ENCODE measurements at places on chromosomes 16 and 17.

GRCh38 chr16:2328428-2328827, 12.1 kb downstream of the ABCA3 start:
- no peak for DNase-seq

GRCh38 chr16:70696952-70697593, 11.2 kb upstream of the MTSS2 start:
- DNase-seq = no peak

- DNase-seq = no peak
Observed at GRCh38 chr17:64994781-64995538, 61.6 kb downstream of the GNA13 start.

- peak; percentile 66 for DNase-seq
Observed at GRCh38 chr17:49997773-49998703, 3.0 kb upstream of the DLX3 start.

DNA sequence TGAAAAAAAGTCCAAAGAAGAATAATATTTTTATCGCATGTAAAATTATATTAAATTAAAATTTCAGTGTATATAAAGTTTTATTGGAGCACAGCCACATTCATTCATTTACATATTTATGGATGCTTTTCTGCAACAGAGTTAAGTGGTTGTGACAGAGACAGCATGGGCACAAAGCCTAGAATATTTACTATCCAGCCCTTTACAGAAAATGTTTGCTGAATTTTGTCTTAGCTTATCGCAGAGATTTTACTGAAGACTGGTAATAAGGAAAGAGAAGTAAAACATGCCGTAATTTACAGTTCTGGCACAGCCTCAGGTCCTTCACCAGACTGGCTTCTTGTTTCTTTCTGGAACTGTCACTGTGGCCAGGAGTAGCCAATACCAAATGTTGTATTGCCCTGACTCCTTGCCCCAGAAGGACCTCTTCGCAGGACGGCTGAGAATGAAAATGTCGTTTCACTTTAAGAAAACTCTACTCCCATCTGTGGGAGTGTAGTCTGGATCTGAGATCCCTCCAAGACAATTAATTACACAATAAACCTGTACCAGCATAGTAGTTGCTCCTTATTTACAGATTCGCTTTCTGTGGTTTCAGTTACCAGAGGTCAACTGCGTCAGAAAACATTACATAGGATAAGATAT, 94.9 kb upstream of the GOT2 start:
- no peak for DNase-seq

DNA sequence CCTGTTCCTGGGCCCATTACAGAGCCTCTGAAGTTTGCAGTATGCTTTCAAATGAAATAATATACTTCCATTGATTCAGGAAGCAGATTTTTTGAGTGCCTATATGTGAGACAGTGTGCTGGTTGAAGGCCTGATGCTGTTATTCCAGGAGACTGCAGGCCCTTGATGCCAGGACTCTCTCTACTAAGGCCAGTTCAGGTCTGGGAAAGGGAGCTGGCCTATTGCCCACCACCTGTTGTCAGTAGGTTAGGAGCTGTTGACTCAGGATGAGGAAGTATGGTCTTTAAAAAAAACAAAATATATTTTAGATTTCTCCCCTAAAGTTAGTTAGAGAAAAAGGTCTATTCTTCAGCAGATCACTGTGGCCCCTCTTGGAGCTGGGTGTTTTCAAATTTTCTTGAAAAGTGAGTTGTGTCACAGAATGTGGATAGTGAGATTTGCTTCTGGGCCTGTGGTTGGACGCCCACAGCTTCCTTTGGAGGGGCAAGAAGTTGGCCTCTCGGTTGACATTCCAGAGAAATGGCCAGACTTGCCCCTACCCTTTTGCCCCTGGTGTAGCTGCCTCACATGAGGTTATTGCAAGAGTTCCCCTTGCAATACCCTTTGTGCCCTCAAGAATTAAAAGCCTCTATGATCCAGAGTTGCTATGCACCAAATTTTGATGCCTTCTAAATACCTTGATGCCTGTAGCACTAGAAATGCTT, 7.9 kb downstream of the ESRP2 start:
- DNase-seq = no peak

GRCh38 chr17:59420901-59421300, 89.4 kb downstream of the YPEL2 start:
- no peak for DNase-seq

- DNase-seq = no peak
Observed at GRCh38 chr16:67539271-67539670, 10.6 kb downstream of the RIPOR1 start.

DNA sequence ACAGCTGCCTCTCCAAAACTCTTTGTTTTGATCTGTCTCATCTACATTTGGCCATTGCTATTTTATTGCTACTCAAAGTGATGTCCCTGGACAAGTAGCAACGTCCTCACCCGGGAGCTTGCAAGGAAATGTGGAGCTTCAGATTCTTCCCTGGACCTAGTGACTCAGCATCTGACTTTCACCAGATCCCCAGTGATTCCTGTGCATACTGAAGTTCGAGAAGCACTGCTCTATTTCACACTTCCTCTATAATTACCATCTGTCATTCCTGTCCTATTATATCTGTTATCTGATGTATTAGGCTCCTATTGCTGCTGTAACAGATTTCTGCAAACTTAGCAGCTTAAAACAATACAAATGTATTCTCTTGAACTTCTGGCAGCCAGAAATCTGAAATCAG, 28.5 kb upstream of the VAT1L start:
- no peak for DNase-seq

DNA sequence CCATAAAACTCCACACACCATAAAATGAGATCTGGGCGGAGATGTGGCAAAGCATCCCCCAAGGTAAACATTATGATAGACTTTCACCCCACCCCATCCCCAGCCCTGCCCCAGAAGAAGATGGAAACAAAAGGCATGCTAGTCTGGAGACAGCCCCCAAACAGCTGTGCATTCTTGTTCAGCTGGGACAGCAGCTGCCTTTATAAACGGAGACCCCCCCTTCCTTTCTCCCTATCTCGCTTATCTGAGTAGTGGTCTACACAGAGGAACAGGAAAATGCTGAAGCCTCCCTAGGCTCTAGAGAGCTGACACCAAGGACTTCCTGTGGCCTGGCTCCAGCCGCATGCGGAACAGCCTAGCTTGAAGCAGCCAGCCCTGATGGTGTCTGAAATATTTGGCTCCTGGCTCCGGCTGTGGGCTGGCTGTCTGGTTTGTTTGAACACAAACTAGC, 190.3 kb upstream of the ANKFN1 start:
- DNase-seq = no peak

GRCh38 chr16:55468352-55468990, 10.5 kb upstream of the MMP2 start:
- no peak for DNase-seq

- DNase-seq = no peak
Observed at GRCh38 chr16:30850246-30850645, 43.6 kb downstream of the BCL7C start.

DNA sequence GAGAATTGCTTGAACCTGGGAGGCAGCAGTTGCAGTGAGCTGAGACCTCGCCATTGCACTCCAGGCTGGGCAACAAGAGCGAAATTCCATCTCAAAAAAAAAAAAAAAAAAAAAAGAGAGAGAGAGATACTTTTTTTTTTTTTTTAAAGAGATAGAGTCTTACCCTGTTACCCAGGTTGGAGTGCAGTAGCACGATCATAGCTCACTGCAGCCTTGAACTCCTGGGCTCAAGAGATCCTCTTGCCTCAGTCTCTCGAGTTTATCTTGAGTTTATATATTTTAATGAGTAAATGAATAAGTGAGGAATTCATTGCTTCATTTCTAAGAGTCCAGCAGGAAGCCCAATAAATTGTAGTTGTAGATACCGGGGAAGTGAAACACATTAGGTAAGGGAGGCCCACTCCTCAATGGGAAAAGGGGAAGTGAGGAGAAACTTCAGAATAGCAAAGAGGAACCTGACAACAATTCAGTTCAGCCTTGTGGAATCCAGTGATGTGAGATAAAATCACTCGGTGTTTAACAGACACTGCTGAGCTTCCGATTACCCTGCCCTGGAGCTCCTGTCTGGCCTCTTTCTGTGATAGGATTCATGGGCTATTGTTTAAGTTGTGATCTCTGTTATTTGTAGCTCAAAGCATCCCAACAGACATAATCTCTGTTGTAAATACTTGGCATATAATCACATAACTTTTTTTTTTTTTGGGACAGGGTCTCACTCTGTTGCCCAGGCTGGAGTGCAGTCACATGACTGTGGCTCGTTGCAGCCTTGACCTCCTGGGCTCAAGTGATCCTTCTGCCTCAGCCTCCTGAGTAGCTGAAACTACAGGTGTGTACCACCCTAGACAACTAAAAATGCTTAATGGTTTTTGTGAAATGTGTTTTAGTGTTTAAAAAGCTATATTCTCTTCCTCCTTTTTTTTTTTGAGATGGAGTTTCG, 15.8 kb upstream of the ITGAM start:
- DNase-seq = no peak

GRCh38 chr17:5236938-5237540, 2.4 kb upstream of the SCIMP start:
- DNase-seq = peak; percentile 85

GRCh38 chr16:11256661-11257130, 692 bp upstream of the SOCS1 start:
- DNase-seq = peak; percentile 39

DNA sequence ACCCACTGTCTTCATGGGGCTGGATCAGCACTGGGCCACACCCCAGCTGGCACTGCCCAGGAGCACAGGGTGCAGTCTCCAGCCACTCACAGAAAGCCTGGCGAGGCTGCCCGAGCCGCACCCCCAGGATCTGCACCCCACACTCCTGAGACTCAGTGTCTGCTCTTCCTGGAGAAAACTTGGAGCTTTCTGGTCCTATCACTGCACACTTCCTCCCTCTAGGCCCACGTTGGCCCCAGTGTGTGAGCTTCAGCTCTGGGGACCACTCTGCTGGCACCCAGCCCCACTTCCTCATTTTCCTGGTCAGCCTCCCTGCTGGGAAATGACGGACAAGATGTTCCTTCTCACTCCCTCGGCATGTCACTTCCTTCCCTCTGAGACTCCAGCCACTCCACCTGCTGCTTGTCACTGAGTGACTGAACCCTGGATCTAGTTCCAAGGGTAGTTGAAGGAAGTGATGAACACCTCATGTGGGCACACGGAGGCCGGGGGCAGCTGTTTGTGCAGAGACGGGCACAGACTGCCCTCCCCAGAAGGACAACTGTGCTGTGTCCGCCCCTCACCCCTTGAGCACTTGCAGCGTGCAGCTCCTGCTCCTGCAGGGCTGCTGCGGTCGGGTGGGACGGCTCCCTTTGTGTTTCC, 29.0 kb downstream of the ZC3H18 start:
- no peak for DNase-seq

DNA sequence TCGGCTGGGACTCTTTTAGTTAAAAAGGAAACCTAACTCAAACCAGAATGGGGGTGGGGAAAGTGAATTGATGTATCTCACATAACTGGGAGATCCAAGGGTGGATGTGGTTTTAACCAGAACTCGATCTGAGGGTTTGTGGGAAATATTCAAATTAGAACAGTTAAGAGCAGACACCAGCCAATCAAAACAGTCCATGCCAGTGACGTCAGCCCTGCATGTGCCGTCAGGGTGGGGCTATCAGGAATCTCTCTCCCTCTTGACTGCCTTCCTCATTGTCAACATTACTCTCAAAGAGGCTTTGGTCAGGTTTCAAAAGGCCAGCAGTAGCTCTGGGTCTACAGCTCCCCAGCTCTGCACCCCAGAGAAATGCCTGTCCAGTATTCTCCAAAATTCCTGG, 94.2 kb upstream of the HSBP1 start:
- DNase-seq = no peak

GRCh38 chr17:65537343-65537844, 24.1 kb downstream of the AXIN2 start:
- no peak for DNase-seq

- DNase-seq = no peak
Observed at GRCh38 chr17:42130310-42130936, 7.8 kb downstream of the HSPB9 start.

DNA sequence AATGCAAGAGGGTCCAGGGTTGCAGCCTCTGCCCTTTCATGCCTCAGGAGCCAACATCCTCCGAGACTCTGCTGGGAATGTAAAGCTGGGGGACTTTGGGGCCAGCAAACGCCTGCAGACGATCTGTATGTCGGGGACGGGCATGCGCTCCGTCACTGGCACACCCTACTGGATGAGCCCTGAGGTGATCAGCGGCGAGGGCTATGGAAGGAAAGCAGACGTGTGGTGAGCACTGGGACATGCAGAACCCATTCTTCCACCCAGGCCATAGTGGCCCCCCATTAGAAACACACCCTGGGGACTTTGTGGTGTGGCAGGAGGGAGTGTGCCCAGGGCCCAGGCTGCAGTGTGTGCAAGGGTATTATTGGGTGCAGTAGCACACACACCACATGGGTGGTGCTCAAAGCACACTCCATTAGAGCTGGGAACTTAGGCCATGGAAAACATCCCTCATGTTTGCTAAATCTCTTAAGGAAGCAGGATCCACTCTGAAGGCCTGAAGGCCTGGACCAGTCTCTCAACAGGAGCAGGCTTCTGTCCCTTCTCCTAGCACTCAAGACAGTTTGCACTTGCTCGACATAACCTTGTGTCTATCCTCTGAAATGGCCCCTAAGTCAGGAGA, 7.6 kb downstream of the LIMD2 start:
- DNase-seq = no peak

GRCh38 chr17:1186923-1187771, 7.4 kb upstream of the ABR start:
- DNase-seq = peak; percentile 85

DNA sequence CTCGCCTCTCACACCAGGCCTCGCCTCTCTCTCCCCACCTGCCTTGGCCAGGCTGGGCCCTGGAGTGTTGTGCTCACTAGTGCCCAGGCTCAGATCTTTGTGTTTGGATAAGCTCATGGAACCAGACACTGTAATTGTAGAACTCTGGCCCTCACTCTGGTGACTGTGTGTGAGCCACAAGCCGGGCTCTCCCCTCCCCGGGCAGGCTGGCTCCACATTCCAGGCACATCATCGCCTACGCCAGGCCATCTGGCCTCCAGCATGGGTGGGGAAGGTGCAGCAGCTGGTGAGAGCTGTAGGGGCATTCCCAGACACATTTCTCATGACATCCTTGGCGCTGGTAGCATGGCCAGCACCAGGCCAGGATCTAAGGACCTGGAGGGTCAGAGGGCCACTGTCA, 202.3 kb downstream of the RAB11FIP4 start:
- DNase-seq = no peak

DNA sequence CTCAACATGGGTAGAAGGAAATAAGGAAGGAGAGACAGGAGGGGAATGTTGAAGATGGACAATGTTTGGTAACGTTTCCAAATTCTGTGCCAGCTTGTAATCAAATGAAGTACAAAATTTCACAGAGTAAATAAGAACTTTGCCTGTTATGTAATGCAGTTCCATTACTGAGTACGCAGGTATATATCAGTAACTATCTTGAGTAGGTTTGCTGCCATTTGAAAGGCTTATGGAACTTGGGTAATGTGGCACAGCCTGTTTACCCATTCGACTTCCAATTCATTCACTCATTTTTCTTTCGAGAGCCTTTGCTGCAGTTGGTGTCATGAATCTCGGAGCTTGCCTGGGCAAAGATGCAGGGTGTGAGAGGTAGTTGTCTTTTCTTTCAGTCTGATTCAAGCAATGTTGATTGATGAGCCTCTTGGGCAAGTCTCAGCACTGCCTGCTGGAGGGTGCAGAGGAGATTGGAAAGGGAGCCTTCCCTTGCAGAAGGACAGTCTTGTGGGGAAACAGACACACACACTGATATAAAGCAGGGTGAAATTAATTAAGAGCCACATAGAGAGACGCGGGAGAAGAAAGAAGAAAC, 53.4 kb downstream of the ZNF18 start:
- no peak for DNase-seq
